ENCODE measurements at places on chromosomes 12 and 14.

- DNase-seq, result peak; percentile 61
These were observed 6.8 kb downstream of the EMP1 start for GRCh38 chr12:13203034-13203922.

- DNase-seq, result no peak
These were observed 148.5 kb downstream of the PAX9 start for GRCh38 chr14:36810209-36810608.

DNA sequence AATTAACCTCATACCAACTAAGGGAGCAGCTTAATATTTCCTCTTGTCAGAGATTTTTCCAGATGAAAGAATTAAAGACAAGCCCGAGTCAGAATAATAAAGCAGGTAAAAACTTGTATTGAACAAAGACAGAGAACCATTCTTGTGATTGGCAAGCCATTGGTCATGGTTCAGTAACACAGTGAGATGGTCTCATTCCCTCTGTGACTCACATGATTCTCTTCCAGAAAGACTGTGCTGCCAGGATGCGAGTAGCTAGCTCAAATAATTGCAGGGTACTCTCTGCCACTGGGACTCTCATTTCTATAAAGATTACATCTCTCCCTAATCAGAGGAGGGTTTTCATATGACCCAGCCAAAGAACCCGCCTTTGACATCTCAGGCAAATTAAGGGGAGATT lies 179.4 kb downstream of the PHLDA1 start:
- DNase-seq, result no peak

DNA sequence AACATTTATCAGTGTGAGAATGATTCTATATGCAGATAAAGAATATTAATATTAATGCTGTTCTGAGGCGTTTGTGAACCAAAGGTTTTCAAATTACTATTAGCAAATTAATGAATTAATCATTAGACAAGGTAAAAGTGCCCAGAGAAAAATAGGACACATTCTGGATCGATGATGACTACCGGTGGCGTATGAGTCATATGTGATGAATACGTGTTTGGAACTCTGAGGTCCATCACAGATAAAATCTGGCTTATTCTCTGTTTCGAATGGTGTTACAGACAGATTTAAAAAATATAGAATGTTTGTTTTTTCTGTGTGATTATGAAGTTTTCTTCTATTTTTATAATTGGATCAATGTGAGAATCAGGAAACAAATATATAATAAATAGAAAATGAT lies 79.2 kb upstream of the RTL1 start:
- no peak for DNase-seq

DNA sequence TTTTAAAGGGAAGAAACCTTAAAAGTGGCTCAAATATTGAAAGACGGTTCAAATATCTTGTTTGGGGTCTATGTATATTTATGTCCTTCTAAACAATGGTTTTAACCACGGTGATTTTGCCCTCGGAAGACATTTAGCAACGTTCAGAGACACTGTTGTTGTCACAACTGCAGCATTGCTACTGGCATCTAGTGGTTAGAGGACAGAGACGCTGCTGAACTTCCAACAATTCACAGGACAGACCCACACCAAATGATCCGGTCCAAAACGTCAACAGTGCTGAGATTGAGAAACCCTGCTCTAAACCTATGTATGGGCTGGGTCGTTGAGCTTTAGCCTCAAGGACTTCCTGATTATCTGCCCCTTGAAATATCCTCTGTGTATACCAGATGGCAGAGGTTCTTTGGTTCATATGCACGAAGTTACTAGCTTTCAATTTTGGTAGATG lies 1.7 kb downstream of the ANGEL1 start:
- no peak for DNase-seq

- DNase-seq, result no peak
These were observed 89.7 kb downstream of the ASCL4 start for GRCh38 chr12:107864235-107864634.

GRCh38 chr12:108653082-108653516 lies 19.4 kb upstream of the SELPLG start:
- no peak for DNase-seq

- DNase-seq, result no peak
These were observed 42.5 kb upstream of the DIO3 start for GRCh38 chr14:101518611-101519473.

- no peak for DNase-seq
These were observed 647.8 kb downstream of the TMEM121 start for GRCh38 chr14:106174206-106174605.

DNA sequence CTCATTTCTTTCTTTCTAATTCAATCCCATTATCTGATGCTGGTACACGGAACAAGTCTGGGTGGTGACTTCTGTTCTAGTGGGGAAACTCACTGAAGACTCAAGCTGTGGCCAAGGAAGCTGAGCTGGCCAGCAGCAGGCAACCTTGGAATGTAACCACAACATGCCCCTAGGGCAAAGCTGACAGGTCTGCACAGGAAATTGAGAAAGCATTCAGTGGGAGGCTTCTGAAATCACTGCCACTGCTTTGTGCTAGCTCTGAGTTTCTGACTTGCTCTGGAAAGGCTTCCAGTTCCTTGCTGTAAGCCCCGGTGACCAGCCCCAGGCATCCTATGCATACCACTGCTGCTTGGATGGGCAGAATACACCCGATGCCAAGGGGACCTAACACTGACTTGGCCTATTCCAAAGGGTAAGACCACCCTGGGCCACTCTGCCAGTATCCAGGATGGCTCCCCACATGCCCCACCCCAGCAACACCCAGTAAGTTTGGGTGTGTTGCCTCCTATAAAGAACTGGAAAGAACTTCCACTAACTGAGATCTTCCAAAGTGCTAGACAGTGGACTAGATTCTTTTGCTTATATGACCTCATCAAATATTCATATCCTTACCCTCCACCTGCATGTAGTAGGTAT lies 84.5 kb upstream of the CDKN3 start:
- DNase-seq, result no peak
